ENCODE measurements at places on chromosomes 12 and 14. TPM values are rescaled to one million over a fixed set of nuclear protein-coding genes. Genes with fewer than 3 reads are reported as not detected.

The SERPINA5 gene
- polyA plus RNA-seq = 0.15 TPM

DNA sequence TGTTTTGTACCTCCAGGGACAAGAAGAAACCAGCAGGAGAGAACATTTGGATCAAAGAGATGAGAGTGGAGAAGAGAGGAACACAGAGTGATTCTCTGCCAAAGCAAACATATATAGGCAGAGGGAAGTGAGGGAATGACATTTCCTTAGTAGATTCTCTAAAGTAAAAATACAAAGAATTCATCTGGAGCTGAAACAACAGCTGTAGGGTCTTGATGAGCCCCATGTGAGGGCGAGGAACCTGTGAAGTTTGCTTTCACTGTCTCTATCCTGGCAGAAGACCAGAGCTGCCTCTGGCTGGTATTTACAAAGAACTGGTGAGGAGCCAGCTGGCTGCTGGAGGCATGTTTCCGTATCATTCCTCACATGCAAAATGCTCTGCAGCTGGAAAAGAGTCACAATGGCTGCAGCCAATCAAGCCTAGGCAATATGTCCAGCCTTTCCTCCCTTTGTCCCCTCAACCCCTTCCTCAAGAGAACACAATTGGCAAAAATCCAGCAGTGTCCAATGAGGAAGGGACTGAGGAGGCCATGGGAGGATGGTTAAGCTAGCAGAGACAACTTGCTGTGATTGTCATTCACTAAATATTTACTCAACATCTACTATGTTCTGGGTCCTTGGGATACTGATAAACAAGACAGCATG lies 122.5 kb downstream of the PHLDA1 start:
- DNase-seq = peak; percentile 82

The PSMC6 gene
- polyA plus RNA-seq = 90.7 TPM

The SIX6 gene
- polyA plus RNA-seq = not detected

The WSCD2 gene
- 1.4 TPM for polyA plus RNA-seq

DNA sequence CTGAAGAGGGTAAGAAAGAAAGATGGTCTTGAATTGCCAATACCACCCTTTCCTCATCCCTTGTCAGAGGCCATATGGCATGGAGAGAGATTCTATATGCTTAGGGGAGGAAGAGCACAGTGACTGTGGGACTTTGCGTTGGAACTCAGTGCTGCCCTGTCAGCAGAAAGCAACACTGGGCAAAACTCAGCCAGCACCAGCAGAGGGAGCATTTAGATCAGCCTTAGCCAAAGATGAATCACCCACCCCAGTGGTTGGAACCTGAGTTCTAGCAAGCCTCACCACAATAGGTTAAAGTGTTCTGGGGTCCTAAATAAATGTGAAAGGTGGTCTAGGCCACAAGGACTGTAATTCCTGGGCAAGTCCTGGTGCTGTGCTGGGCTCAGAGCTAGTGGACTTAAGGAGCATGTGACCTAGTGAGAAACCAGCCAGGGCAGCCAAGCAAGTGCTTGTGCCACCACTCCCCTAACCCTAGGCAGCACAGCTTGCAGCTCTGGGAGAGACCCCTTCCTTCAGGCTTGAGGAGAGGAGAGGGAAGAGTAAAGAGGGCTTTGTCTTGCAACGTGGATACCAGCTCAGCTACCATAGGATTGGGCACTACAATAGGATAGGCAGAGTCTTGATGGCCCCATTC lies 11.4 kb upstream of the BCAT1 start:
- DNase-seq = no peak

The MYO1H gene
- polyA plus RNA-seq = not detected

DNA sequence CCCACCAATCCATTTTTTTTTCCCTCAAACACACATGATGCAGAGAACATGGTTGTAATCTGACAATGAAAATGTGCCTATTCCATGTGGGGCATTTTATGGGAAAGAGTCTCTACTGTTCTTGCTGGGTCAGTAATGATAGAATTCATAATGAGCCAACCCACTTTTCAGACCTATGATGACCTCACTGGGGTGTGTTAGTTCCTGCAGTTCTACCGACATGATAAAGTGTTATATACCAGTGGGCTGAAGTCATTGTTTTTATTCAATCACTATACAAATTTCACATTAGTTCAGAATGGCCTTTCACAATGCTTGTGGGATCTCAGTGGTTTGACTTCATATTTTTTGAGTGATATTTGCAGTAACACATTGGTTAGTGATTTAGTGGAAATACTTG lies 47.5 kb downstream of the PPFIBP1 start:
- no peak for DNase-seq

- no peak for DNase-seq
These were observed 1.3 kb downstream of the ZFYVE21 start for GRCh38 chr14:103716899-103717411.

DNA sequence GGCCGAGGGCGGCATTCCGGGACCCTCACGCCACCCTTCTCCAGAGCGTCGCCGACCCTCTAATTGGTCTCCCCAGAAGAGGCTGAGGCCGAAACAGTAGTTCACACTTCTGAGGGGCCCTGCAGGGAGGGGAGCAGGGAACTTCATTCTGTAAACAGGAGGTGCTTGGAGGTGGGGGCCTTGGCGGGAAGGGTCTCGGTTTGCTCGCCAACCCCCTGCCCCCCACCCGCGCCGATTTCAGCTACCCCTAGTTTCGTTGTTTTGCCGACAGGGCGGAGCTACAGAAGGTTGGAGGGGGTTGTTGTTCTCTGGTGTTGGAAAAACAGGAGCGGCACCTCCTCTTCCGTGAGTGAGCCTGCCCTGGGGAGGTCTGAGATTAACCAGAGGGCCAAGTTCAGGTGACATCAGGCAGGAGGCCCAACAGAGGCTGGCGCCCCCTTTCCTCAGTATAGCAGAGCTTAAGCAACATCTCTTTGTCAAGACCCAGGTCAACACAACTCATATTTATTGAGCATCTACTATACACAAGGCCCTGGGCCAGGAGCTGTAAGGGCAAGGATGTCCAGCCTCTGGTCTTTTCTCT lies 682 bp downstream of the ERBB3 start:
- peak; percentile 21 for DNase-seq

DNA sequence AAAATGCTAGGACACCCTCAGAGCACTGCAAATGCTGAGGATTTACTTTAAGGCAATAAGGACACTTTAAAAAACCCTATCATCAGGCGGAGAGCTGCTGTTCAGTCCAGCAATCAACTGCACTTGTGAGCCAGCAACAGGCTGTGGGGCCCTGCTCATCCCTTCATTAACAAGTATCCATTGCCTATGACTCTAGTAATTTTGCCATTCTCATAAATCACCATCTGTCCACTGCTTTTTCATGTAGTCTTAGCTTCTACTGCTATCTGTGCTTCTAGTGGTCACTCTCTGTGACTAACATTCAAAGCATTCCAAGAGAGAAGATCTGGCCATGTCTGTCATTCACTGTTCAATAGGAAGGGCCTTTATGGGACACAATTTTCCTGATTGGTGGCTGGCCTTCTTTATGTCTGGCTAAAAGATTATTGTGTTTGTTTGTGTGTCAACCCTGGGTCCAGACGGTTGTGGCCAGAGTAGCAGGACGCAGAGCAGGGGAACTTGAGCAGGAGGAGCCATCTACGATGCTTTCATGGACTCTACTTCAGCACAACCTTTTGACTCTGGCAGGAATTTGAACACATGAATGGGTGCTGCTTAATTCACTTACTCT lies 3.6 kb upstream of the KRAS start:
- DNase-seq = no peak

DNA sequence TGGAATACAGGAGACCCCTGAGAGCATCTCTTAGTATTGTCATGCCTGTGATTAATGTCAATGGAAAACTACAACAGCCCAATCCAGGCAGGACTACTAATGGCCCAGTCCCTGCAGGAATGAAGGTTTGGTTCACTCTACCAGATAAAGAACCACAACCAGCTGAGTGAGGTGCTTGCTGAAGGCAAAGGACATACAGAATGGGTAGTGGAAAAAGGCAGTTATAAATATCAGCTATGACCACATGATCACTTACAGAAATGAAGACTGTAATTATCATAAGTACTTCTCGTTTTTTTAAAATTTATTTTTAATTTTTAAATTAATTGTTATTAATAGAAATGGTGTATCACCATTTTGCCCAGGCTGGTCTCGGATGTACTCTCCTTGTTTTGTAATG lies 17.2 kb upstream of the LPCAT3 start:
- DNase-seq = no peak

DNA sequence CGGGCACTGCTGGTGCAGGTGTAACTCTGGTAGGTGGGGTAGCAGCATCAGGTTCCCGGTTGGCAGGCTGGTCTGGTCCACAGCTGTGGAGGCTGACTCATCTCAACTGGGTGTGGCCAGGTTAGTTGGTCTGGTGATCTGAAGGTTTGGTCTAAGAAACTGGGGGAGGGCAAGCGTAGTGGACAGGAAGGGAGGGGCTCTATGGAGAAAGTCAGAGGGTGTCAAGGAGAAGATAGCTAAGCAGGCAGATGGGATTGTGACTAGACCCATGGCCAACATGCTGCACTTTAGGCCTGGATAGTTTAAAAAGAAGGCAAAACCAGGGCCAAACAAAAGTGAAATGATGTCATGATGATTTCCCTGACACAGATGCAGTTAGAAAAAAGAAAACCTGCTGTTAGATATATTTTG lies 7.9 kb downstream of the TRIM9 start:
- DNase-seq = no peak

The TPH2 gene
- not detected for polyA plus RNA-seq

Data from muscle of back (tissue), 13 donors.